ENCODE measurements at places on chromosomes 12 and 14.

DNA sequence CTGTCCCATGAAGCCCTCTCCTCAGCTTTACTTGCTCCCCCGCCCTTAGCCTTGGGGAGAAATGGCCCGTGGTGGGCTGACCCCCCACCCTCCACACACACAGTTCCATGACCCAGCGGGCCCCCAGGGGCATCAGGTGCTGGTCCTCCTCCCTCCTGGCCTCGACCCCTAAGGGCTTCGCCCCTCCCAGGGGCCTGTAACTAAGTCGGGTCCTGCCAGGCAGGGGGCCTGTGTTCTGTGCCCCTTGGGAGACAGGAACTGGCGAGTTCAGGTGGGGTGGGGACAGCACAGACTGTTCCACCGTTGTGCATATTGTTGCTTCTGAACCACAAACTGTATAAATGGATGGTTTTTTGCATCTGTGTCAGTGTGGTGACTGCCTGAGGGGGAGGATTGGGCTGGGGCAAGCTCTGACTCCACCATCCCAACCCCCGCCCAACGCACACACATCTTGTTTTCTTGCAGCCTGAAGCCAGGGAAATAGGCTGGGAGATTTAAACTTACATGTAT, 8.8 kb downstream of the TAMALIN start:
- DNase-seq, result no peak

GRCh38 chr12:46898989-46899388, 73.2 kb upstream of the SLC38A4 start:
- no peak for DNase-seq

DNA sequence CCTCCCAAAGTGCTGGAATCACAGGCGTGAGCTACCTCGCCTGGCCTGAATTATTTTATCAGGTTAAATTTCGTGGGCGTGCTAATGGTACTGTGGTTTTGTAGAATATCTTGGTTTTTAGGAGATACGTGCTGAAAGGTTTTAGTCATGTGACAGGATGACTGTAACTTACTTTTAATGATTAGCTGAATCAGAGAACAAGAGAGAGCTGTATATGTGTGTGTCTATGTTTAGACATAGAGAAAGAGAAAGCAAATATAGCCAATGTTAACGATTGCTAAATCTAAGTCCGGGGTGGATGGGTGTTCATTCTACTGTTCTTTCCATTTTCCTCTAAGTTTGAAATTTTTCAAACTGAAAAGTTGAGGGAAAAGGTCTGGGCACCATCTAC, 9.2 kb upstream of the PNMA1 start:
- DNase-seq, result no peak

GRCh38 chr14:60862283-60862682, 118.6 kb downstream of the TRMT5 start:
- DNase-seq, result no peak

DNA sequence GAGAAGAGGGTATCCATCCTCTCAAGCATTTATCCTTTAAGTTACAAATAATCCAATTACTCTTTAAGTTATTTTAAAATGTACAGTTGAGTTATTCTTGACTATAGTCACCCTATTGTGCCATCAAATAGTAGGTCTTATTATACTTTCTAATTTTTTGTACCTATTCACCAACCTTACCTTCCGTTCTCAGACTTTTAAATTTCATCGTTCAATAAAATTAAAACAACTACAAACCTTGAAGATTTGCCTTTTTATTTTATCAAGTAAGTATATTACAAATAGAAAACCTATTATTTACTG, 972 bp upstream of the DCTN2 start:
- no peak for DNase-seq

- no peak for DNase-seq
Measured at GRCh38 chr12:46407361-46407760, 34.8 kb upstream of the SLC38A2 start.

All from stimulated activated CD8-positive, alpha-beta memory T cell treated with anti-CD3 and anti-CD28 coated beads, Interleukin-15, amount 100 ng/mL, for 24 hours (primary cell).